ENCODE measurements at places on chromosomes 2 and 18. TPM values are rescaled to one million over a fixed set of nuclear protein-coding genes. Genes with fewer than 3 reads are reported as not detected.

FHL2 gene
- polyA plus RNA-seq: 280 TPM

DNA sequence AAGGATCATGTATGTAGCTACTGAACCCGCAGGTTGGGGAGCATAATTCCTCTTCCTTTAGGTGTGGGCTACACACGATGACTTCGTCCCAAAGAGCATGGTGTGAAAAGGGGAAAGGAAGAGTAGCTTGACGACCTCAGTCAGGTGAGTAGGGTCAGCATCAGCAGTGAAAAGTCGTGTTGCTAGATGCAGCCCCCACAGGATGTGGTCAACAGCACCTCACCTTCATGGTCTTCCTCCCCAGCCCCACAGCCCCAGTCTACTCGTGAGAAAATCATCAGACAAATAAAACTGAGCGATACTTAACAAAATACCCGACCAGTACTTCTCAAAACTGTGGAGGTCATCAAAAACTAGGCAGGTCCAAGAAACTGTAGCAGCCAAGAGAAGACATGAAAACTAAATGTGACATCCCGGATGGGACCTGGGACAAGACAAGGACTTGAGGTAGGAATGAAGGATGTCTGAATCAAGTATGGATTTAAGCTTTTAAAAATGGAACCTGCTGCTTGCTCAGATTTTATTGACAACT lies 77.5 kb upstream of the NFATC1 start:
- no peak for DNase-seq

GRCh38 chr2:220601674-220602073 lies 970.4 kb downstream of the EPHA4 start:
- DNase-seq: no peak

DNA sequence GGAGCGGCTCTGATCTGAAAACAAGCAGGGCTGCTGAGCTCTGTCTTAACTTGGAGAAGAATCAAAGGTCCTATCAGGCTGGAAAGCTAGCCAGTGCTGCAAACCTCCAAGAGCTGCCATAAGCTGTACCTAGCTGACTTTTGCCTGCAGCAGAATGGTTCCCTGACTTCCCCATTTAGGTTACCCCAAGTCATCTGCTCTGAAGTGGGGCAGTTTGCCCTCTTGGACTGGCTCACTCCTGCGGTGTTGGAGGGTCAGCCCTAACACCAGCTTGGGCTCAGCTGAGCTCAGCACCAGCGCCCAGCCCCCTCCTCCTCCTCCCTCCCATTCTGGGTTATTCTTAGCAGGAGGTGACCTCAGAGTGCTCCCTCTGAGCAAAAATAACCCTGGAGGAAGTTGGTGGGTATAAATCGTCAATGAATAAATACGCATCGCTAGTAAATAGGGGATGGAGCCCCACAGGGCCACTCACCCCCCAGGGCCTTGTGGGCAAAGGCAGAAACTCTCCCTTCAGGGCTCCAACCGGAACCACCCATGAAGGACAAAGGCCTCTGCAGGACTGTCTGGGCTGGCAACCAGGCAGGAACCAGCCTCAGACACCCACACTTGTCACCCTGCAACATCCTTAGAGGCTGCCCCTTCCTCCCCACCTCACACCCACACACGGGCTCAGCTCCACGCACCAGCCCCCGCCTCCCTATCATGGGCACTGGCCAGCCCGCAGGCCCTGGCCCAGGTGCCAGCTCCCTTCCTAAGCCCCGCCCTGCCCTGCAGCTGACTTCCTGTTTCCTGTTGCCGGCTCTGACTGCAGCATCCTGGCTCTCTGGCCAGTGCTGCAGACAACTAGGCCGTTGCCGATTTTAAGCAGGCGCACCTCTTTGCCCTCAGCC lies 46.9 kb downstream of the DNMT3A start:
- DNase-seq: peak; percentile 27

GRCh38 chr18:62938487-62938886 lies 223.1 kb downstream of the PHLPP1 start:
- no peak for DNase-seq

DNA sequence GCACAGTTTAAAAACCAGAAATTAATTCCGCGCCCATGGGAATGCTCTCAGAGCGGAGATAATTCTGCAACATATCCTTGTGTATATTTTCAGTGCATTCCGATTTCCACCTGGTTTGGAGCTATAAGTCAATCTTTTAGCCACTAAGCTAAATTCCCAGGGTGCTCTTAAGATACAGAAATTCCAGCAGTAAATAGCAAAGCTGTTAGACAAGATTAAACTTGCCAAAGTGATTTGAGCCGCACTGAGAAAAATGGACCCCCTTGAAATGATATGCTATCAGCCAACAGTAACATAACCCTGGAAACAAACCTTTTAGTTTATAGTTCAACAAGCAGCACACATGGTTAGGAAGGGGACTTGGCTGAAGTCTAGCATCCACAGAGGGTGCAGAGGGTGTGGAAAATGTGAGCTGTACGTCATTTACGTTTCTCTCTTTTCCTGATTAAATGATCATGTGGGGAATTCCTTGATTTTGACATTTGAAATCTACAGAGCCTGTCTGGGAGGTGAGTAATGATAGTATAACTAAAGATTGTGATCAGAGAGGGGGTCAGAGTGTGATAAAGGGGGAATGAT lies 99.8 kb upstream of the COPS8 start:
- DNase-seq: no peak

DNA sequence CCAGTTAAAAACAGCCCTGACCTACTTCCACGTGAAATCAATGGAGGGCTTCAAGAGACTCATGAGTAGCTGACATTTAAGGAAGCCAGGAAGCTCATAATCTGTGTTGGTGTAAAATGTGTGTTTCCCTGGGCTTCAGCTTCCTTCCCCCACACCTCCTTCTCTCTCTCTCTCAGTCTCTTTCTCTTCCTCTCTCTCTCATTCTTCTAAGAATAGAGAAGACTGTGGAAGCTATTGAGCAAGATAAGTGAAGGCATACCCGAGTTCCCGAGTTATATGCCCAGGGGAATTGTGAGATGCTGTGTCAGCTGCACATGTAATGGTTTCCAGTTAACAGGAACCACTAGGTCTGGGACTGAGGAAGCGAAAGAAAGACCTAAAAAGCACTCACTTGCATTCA lies 199.4 kb downstream of the NYAP2 start:
- no peak for DNase-seq
